Fibroblast of mammary gland (primary cell): ENCODE measurements at places on chromosomes 1 and 21.
A peak's percentile ranks its signal among the peaks of the same experiment; 100 is the strongest.

GRCh38 chr21:31609081-31609480, 50.4 kb upstream of the SOD1 start:
- DNase-seq, result no peak

GRCh38 chr1:20148571-20149500, 9.7 kb downstream of the PLA2G2F start:
- no peak for DNase-seq

DNA sequence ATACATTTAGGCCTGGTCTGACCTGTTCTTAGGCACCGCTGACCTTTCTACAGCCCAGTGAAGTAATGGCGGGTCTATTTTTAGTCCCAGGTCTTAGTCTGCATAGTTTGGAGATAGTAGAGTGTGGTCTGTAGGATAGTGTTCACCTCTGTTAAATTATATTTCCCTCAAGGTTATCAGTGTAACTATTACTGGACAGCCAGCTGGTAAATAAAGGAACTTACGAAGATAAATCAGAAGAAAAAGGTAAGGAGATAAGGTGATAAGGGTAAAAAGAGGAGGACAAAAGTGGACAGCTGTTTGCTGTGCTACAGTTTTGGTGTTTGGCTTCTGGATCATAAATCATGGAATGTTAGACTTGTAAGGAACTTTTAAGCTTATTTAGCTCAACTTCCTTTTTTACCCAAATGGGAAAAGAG, 8.7 kb downstream of the XPR1 start:
- no peak for DNase-seq

GRCh38 chr1:71273334-71273733, 192.5 kb upstream of the ZRANB2 start:
- DNase-seq, result peak; percentile 83

- peak; percentile 71 for DNase-seq
Measured at GRCh38 chr1:147225193-147225730, at the start of gene FMO5. Gene FMO5, minus strand, starts transcription at chr1:147225339. Its CDS starts 310 bp downstream, at chr1:147225029.

DNA sequence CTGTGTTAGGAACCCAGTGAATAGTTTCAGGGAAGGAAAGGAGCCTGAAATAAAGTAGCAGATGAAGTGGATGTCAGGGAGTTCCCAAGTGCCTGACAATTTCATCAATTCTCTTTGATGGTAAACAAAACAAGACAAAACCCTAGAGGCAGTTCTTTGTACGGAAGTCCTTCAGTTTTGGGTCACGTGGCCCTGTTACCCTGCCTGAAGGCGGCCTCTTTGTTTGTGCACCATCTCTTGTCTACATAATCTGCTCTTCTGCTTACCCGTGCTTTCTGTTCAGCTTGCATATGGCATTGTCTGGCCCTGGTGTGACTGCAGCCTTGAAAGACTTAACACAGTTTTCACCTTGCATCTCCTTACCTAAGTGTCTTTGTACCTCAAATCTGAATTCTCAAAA, 166.7 kb upstream of the DUSP10 start:
- no peak for DNase-seq

DNA sequence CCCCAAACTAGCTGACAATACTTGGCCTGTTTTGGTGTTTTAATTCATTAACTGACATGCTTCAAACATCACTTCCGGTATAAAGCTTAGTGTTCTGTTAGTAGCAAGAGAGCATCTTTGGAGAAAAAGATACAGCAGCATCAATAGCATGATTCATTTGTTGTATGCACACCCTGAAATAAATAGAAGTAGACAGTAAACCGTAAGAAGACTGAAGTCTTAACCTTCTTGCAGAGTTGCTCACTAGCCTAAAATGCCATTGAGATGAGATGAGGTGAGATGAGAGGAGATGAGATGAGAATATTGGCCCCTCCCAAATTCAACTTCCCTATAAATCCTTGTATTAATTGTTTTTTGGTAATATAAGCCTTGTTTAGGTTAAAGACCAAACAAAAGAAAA, 108.8 kb downstream of the TNFSF18 start:
- DNase-seq, result no peak
